ENCODE measurements at places on chromosomes 16 and 17. TPM values are rescaled to one million over a fixed set of nuclear protein-coding genes. Genes with fewer than 3 reads are reported as not detected.

Gene HCRT
- not detected for total RNA-seq

Gene CCDC78
- total RNA-seq, result 2.6 TPM

Gene TPSD1
- 7.9 TPM for total RNA-seq

Gene TUBG2
- 19.9 TPM for total RNA-seq

Gene DCXR
- total RNA-seq, result 102 TPM

Gene HOXB2
- 61.9 TPM for total RNA-seq

Gene SLFN12L
- total RNA-seq, result 6.2 TPM

Gene RRN3
- 24.7 TPM for total RNA-seq

Gene KCNH6
- 0.57 TPM for total RNA-seq

Gene COPZ2
- 24.9 TPM for total RNA-seq

Gene CD300LG
- 1.2 TPM for total RNA-seq

Gene MYH1
- not detected for total RNA-seq

Gene PRSS21
- 0.54 TPM for total RNA-seq

Gene BLMH
- 32.5 TPM for total RNA-seq

Gene PRR14
- total RNA-seq, result 51.6 TPM

Gene SKAP1
- 34.8 TPM for total RNA-seq

Gene TAC4
- 0.47 TPM for total RNA-seq

Gene MIS12
- total RNA-seq, result 17.4 TPM

Gene SLC16A13
- total RNA-seq, result 6.5 TPM

Gene CPNE2
- 24.1 TPM for total RNA-seq

Gene KRTAP2-2
- not detected for total RNA-seq

Gene CA5A
- total RNA-seq, result not detected

Gene C17orf67
- total RNA-seq, result 2.0 TPM

Gene DNAI2
- 0.22 TPM for total RNA-seq

Gene HOXB3
- 99.0 TPM for total RNA-seq

Gene SLC52A1
- 0.19 TPM for total RNA-seq

Gene IGFALS
- 1.4 TPM for total RNA-seq

Gene DNAH17
- total RNA-seq, result 0.09 TPM

Gene AOC2
- total RNA-seq, result 1.2 TPM

Gene TMC5
- 6.6 TPM for total RNA-seq

Gene TSPOAP1
- total RNA-seq, result 30.6 TPM

Gene KRTAP9-8
- total RNA-seq, result not detected

Gene PRR35
- total RNA-seq, result 1.8 TPM

Gene CDK10
- total RNA-seq, result 118 TPM

Gene SLC38A8
- not detected for total RNA-seq

Gene GPRC5B
- total RNA-seq, result 53.1 TPM

Gene FBXW10
- total RNA-seq, result not detected

Gene STAT5A
- total RNA-seq, result 47.9 TPM

Gene SPIRE2
- total RNA-seq, result 6.5 TPM

Gene LGALS3BP
- 240 TPM for total RNA-seq

Gene HS3ST3A1
- total RNA-seq, result 2.2 TPM

Gene TBX2
- total RNA-seq, result 66.4 TPM

Gene TMEM92
- 2.4 TPM for total RNA-seq

Gene ZNF747
- total RNA-seq, result 11.6 TPM

Gene CDT1
- 1.5 TPM for total RNA-seq

Gene FHOD1
- 30.4 TPM for total RNA-seq
